RWPE1 (cell line): ENCODE measurements at places on chromosomes 3 and 15.

- DNase-seq = no peak
These were observed 222.6 kb upstream of the NR2F2 start for GRCh38 chr15:96107916-96108315.

DNA sequence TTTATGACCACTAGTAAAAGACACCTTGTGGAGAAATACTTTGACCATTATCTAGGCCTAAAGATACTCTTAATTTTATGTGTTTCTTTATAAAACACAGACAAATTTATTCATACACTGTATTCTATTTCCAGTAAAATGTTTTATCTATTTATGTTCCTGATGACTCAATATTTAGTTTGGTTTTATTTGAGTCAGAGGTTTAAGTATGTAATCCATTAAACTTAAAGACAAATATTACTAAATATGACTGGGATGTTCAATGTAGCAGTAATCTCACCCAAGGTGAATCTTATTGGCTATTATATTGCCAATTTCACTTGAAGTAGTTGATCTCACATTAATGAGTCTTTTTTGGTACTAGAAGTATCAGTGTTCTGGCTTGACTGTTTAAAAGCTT lies 799.7 kb downstream of the CADM2 start:
- no peak for DNase-seq

GRCh38 chr3:25744470-25744869 lies 38.8 kb downstream of the NGLY1 start:
- DNase-seq = no peak

- no peak for DNase-seq
These were observed 3.9 kb upstream of the CACNA1D start for GRCh38 chr3:53490459-53490968.

DNA sequence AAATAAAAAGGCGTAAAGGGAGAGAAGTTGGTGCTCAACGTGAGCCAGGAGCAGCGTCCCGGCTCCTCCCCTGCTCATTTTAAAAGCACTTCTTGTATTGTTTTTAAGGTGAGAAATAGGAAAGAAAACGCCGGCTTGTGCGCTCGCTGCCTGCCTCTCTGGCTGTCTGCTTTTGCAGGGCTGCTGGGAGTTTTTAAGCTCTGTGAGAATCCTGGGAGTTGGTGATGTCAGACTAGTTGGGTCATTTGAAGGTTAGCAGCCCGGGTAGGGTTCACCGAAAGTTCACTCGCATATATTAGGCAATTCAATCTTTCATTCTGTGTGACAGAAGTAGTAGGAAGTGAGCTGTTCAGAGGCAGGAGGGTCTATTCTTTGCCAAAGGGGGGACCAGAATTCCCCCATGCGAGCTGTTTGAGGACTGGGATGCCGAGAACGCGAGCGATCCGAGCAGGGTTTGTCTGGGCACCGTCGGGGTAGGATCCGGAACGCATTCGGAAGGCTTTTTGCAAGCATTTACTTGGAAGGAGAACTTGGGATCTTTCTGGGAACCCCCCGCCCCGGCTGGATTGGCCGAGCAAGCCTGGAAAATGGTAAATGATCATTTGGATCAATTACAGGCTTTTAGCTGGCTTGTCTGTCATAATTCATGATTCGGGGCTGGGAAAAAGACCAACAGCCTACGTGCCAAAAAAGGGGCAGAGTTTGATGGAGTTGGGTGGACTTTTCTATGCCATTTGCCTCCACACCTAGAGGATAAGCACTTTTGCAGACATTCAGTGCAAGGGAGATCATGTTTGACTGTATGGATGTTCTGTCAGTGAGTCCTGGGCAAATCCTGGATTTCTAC lies at the start of gene RARB:
RARB (plus strand) TSS at position 322 of the 847 bp plus-strand sequence; CDS start at position 791, 469 bp downstream.
- peak; percentile 27 for DNase-seq

- no peak for DNase-seq
These were observed 34.2 kb upstream of the CSPG5 start for GRCh38 chr3:47612879-47613278.

GRCh38 chr15:69161079-69161877 lies 843 bp downstream of the GLCE start:
- DNase-seq = peak; percentile 39

- DNase-seq = no peak
These were observed 328.5 kb downstream of the RBMS3 start for GRCh38 chr3:29609328-29609811.

- no peak for DNase-seq
These were observed 53.0 kb downstream of the PLSCR2 start for GRCh38 chr3:146416366-146416765.

- DNase-seq = peak; percentile 11
These were observed 84.6 kb downstream of the SLC9A9 start for GRCh38 chr3:143763564-143764162.

GRCh38 chr15:89457086-89457485 lies 39.3 kb downstream of the RHCG start:
- DNase-seq = peak; percentile 71
